Myocyte (in vitro differentiated cells): ENCODE measurements at places on chromosomes 2 and 18. TPM values are rescaled to one million over a fixed set of nuclear protein-coding genes. Genes with fewer than 3 reads are reported as not detected.

DNA sequence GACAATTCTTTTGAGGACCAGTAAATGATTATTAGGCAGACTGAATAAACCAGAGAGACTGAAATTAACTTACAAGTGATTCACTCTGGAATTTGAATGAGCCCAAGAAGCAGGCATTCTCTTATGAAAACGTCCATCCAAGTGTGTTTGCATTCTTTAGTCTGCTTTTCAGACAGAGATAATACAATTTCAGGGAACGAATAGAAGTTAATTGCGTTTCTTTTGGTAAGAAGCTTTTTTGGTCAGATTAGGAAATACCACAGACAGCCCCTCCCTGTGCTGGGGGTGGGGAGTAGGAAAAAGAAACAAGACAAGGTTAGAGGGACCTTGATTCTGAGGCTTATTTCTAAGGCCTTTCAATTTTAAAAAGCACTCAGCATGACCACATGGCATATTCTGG lies 874.4 kb downstream of the SUCLG1 start:
- peak; percentile 31 for DNase-seq

- DNase-seq = peak; percentile 47
Observed at GRCh38 chr2:186648130-186648529, 45.7 kb upstream of the FAM171B start.

DNA sequence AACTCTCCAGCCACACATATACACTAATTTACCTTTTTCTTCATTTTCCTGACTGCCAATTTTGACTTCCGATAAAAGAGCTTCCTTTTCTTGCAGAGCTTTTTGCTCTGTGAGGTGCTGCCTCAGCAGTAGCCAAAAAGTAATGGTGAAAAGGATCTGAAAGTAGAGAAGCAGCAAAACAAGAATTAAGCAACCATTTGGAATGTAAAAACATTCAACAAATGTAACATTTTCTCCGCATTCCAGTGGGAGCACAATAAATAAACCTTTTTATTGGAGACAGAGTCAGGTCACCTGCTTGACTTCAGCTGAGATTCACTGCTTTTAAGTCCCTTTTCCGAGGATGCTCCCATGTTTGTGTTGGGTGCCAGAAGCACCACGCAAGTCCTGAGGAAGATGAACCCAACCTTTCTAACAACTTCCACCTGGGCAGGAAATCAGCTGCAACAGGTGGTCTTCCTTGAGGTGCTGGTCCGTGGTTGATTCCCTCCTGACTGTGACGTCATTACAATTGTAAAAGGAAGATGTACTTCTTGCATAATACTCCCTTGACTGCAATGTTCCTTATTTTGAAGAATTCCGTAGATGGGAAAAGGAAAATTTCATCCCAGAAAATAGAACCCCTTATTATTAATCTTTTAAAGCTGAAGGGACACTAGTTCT lies 265.5 kb downstream of the NAPG start:
- no peak for DNase-seq

Gene FER1L5
- not detected in 2 replicates for total RNA-seq

Gene CCDC178
- total RNA-seq = not detected in 2 replicates
